ENCODE measurements at places on chromosomes 3 and 15. TPM values are rescaled to one million over a fixed set of nuclear protein-coding genes. Genes with fewer than 3 reads are reported as not detected.

SLC15A2 gene
- 2.8 TPM for total RNA-seq

NAALADL2 gene
- 10.6 TPM for total RNA-seq

VEPH1 gene
- total RNA-seq, result 4.0 TPM

NLGN1 gene
- total RNA-seq, result 1.4 TPM

LSAMP gene
- not detected for total RNA-seq

CLDN1 gene
- 25.9 TPM for total RNA-seq

DNA sequence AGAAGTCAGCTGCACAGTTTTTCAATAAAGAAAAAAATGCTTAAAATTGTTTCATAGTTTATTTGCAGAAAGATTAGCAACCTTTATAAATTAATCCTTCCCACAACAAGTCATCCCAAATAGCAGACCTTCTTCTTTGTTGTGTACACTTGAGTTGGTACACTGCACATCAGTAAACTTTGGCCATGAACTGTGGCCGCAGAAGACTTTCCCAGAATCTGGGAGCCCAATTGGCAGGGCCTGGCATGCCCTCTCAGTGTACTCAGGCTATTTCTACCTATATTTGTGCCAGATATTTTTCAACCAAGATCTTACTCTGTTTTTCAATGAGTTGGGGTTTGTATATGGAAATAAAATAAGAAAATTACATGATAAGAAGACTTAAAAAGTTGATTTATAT is 133.1 kb downstream of the DIPK2A start:
- DNase-seq, result no peak

- DNase-seq, result no peak
These were observed 21.2 kb downstream of the WHAMM start for GRCh38 chr15:82830427-82831173.

DNA sequence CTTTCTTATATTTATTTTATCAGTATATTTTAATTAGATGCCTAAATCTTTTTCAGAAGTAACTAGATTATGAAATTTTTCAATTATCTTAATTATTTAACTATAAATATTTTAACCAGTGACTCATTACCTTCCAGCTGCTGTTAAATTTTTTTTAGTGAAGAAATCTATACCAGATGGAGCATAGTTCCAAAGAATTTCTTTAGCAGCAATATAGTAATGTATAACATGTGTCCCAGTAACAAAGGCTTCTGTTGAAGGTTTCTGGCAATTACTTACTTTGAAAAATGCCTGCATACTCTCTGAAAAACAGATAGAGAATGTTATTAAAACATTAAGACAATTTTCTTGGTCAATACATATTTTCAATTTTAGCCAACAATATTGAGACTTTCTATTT is 45.1 kb upstream of the CP start:
- DNase-seq, result no peak

- no peak for DNase-seq
These were observed at the start of gene CCR8 for GRCh38 chr3:39329493-39329892. Gene CCR8 (plus strand): TSS chr3:39329709. CDS start chr3:39332332, 2,623 bp downstream.

DNA sequence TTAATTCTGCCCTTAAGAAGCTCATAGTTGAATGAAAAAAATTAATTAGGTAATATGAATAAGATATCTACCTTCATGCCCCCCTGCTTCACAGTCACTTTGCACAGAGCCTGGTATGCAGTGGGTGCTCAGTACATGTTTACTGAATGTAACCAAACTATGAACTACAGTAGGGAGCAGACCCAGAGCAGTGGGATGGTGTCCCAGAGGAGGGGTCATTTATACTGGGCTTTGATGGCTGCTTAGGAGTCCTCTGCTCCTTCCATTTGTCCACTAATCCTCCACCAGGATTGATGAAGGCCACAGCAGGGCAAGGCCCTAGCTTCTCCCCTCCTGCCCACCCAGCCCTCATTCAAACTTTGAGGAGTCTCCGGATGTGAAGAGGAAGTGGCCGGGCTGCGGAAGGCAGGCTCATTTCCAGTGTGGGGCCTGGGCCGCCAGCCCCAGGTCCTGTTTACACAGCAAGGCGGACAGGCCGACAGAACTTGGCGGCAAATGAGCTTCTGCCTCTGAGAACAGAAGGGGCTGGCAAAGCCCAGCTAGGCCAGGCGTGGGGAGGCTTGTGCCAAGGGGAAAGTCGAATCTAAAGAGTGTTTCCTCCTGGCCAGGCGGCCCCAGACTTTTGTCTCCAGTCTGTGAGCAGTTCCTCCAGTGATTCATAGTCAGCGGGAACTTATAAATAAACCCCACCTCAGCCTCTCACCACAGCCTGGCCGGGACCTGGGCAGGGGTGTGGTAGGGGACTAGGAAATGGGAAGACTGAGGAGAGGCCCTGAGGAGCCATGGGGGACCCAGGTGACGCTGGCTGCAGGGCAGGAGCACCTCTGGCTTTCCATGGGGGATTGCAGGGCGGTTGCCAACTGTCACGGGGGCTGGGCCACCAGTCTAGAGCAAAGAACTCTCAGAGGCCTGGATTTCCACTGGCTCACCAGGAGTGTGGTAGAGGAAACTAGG is 51.6 kb upstream of the LCTL start:
- no peak for DNase-seq

- DNase-seq, result no peak
These were observed 419.2 kb downstream of the OCA2 start for GRCh38 chr15:27679731-27680471.

DNA sequence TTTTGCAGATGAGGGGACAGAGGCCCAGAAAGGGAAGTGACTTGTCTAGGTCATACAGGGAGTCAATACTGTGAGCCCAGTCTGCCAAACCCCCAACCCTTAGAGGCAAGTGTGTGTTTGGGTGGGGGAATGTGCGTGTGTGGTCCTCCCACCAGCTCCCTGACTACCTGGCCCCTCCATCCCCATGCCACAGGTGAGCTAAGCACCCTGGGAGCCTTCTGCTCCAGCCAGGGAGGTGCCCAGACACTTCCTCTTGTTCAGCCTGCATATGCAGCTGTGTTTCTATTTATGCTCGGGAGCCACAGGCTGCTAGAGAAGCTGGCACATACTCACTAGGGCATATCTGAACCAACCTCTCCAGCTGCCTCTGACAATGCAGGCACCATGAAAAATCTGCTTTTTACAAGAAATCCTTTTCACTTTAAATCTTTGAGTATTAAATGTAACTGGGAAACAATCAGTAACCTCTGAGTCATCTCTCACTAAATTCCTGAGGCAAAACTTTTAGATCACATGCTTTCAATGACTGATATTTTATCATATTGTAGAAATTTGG is 20.7 kb downstream of the TBC1D2B start:
- DNase-seq, result no peak

- no peak for DNase-seq
These were observed 871.0 kb downstream of the OTOL1 start for GRCh38 chr3:162367429-162368260.

GRCh38 chr15:76147906-76148570 is 88.3 kb downstream of the TMEM266 start:
- peak; percentile 71 for DNase-seq

DNA sequence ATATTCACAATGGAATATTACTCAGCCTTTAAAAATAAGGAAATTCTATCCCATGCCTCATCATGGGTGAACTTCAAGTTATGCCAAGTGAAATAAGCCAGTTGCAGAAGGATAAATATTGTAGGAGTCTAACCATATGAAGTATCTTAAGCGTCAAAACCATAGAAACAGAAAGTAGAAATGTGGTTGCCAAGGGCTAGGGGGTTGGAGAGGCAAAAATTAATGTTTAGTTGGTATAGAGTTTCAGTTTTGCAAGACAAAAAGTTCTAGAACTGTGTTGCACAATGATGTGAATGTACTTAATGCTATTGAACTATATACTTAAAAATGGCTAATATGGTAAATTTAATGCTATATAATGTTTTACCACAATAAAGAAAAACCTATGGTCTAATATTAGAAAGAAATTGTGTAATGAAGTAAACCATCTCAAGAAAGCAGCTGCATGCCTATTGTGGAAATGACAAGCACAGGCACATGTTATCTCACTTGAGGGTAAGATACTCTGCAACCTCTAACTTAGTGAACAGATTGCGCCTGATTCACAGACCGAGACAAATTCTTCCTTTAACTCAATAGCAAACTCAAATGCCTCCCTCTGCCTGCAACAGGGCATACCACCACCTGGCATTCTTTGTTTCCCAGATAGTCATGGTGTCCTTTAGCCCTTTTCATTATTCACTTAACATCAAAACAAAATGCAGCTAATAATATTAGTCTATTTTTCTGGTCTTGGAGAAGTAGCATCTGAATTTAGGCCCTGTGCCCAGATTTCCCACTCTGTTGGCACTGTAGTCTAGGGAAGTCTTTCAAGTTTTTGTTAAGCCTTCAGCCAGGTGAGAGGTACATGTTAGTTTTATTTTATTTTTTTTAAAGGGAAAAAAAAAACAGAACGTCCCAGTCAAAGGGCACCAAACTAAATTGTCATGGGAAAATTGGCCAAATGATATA is 80.2 kb upstream of the ACP3 start:
- no peak for DNase-seq

DNA sequence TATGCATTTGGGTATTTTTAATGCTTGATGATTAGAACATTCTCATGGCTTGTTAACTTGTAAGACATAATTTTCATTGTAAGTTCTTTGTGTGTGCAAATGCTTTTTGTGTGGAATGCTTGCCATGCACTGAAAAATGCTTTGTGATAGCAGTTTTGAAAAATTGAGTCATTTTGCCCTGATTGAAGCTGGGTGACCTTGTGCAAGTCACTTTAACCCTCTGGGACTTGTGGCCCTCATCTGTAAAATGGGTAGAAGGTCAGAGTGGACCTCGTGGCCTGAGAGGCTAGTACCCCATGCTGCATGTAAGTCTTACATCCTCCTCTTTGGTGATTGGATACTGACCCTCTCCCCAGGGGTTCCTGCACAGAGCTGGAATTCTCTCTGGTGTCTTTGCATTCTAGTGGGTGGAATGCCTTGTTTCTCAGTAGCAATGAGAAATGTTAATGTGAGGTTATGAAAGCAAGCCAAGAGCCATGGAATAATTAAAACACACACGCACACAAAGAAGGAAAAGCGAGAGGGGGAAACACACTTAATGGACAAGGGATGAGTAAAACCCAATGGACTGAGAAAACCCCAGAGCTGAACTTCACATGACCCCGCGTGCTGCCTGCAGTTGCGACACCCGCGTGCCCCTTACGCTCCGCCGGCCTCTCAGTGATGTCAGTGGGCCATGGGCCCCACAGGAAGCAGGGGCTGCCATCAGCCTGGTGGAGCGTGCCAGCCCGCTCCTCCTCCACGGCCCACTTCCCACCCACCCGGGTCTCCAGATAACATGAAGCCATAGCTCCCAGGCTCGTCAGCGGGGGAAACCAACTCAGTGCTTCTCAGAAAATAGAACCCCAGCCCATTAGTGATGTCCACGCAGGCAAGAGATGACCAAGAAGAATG is 44.0 kb downstream of the SMAD3 start:
- DNase-seq, result peak; percentile 36

GRCh38 chr3:143914257-143914656 is 57.4 kb upstream of the DIPK2A start:
- no peak for DNase-seq

DNA sequence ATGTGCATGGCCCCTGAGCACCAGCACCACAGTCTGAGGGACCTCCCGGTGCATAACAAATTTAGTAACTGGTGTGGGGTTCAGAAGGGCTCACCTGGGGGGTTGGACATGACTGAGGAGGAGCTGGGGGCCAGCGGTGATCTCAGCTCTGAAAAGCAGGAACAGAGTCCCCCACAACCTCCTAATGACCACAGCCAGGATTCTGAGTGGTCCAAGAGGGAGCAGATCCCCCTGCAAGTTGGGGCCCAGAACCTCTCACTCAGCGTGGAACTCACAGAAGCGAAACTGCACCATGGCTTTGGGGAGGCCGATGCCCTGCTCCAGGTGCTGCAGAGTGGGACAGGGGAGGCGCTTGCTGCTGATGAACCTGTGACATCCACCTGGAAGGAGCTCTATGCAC is 43.0 kb downstream of the CDAN1 start:
- DNase-seq, result no peak
